Inflammatory macrophage treated with lipopolysaccharide for 1 hour (primary cell): ENCODE measurements at places on chromosomes 3 and 15.

DNA sequence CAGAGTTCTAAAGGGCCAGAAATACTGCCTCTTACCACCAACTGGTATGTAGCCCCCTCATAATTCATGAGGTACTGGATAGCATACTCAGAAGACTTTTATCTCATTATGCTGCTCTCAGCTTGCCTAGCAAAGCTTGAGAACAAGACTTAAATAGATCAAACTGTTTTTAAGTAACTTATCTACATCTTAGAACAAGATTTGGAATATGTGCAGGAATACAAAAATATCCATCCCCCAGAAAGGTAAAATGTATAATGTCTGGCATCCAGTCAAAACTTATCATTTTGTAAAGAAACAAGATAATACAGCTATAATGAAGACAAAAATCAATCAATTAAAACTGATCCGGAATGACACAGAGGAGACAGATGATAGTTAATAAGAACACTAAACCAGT lies 400.4 kb upstream of the TGFBR2 start:
- DNase-seq, result no peak

DNA sequence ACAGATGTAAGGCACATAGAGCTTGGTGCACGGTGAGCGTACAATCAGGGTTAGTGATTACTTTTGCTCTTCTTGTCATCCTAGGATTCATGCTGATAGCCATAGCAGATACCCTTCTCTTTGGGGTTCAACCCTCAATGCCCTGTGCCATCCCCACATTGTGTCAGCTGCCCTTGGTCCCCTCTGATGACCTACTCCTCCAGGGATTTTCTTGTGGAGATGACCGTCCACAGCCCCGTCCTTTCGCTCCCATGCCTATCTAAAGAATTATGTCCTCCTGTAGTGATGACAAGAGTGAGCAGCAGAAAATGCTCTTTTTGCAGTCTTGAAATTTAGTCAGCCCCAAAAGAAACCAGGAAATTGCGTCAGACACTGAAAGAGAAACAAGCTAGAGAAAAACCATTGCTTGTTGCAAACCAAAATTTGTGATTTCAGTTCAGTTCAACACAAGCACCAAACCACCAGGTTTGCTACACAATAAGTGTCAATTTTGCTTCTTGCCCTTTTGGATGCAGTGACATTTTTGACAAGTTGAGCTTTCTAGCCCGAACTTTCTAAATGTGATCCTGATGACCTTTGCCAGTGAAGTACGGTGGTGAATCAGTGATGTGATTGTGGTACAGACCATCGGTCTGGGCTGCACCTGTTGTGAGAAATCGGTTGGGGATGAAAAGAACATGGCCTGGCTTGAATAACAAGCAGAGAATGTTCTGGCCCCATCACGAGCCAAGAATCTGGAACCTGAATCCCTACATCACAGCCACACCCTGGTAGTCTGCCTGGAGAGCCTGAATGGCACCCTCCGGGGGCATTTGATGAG lies 41.3 kb downstream of the CMTM7 start:
- DNase-seq, result peak; percentile 67

DNA sequence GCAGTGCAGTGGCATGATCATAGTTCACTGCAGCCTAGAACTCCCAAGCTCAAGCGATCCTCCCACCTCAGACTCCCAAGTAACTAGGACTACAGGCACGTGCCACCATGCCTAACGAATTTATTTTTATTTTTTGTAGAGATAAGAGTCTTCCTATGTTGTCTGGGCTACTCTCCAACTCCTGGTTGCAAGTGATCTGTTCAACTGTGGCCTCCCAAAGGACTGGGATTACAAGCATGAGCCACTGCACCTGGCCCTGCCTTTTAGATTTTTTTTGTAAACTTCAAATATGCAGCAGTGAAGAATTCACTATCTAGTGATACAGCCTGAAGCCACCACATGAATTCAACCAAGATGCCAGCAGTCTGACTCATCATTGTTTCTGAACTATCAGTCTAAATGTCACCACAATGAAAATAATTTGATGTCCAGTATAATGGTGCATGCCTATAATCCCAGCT lies 32.7 kb downstream of the UBXN7 start:
- DNase-seq, result no peak

DNA sequence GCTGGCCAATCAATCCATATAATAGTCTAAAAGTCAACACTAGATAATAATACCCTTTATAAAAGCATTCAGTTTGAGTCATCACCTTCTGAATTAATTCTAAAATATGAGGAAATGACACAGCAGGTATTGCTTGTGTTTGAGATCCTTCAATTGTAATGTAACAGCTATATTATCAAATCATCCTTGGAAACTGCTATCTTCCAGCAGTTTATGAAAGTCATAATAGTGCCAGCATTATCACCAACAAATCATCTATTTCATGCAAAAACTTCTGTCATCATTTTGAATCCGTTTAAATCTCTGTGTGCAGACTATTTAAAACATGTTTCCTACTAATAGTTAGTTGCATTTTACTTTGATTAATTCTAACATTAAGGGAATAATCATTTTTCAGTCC lies 468.7 kb downstream of the CADM2 start:
- DNase-seq, result no peak

- DNase-seq, result no peak
Observed at GRCh38 chr3:123256256-123256655, 54.5 kb downstream of the SEC22A start.

DNA sequence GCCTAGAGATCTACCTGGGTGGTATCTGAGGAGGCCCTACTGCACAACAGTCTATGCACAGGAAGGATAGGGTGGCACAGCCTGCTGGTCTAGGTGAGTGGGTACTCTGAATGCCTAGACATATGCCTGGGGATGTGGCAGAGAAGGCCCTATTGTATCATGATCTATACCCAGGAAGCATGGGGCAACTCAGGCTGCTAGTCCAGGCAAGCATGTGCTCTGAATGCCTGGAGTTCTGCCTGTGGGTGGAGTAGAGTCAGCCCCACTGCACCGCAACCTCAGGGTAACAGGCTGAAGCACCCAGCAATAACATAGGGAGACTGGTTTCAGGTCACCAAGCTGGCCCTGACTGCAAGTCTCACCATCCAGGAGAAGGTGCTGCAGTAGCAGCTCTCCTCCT lies 224.7 kb downstream of the MFSD1 start:
- no peak for DNase-seq

DNA sequence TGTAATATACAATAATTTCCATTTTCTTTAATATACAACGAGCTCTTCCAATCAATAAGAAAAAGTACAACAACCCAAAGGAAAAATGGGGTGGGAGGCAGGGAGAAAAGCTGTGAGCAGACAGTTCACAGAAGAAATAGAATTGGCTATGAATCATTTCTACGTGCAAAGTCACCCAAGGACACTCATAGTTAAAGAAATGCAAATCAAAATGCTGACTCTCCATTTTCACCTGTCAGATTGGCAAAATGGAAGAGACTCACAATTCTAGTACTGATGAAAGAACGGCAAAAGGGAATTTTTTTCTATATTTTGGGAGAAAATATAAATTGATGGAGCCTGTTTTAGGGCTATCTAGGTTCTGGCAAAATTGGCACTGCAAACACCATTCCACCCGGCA lies 116.3 kb upstream of the MEF2A start:
- DNase-seq, result no peak

- DNase-seq, result no peak
Observed at GRCh38 chr3:13544293-13544831, 4.6 kb upstream of the FBLN2 start.

GRCh38 chr15:91853511-91853947 lies at the start of gene SLCO3A1:
SLCO3A1 (plus strand) TSS chr15:91853708.
- peak; percentile 44 for DNase-seq

- DNase-seq, result no peak
Observed at GRCh38 chr3:32045091-32045915, 61.1 kb upstream of the GPD1L start.

- no peak for DNase-seq
Observed at GRCh38 chr3:136270179-136270578, 20.0 kb downstream of the PCCB start.

DNA sequence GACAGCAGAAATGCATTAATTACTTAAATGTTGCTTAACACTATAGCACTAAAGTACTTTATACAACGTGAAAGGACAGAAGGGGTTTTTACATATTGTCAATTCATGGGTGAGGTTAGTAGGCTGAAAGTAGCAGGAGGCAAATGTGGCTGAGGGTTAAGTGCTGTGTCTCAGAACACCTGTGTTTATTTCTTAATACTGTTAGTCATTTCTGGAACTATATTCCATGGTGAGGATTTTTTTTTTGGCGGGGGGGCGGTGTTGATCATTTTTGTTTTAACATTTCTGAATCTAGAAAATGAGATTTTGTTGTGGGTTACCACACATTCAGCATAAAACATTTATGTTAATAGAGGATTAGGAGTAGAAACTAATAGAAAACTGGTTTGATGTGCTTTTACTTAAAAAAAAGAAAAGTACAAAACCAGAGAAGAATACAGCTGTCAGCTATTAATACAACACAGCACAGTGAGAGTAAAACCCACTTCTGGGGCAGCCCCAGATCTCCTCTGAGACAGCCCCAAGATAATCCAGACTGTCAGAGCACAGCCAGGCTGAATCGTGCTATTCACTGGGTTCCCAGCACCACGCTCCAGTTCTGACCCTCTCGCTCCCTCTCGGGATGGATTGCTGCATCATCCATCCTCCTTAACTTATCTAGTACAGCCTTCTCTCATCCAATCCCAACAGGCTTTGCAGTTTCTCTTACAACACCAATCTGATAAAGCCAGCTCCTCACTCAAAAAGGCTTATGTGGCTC lies 307.7 kb downstream of the TUSC7 start:
- no peak for DNase-seq

- no peak for DNase-seq
Observed at GRCh38 chr3:45914362-45915058, 28.2 kb downstream of the CCR9 start.

- DNase-seq, result no peak
Observed at GRCh38 chr3:13543253-13543652, 5.7 kb upstream of the FBLN2 start.

DNA sequence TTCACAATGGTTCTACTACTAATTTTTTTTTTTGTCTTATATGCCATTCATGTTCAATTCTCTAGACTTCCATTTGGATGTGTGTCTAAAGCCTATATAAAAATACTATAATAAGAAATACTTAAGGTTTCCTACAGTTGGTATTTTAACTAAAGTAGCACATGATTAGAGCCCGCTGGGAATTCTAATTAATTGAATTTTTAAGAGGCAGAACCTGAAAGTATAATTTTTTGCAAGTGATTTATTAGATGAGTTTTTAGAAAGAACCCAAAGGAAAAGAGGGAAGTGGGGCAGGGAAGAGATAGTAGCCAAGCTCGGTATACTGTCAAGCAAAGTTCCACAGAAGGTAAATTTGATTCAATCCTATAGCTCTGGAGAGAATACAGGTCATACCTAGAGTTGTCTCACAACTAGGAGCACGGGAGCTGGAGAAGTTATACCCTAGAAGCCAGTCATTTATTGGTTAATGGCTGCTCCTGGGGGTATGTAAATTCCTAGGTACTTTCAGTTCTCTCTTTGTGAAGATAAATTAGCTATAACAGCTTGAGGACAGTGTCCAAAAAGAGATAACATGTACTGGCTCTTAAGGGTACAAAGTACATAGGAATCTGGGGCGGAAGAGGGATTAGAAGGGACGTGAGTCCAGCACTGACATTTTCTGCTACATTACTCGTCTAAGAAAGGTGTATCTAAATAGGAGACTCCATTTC lies 225.6 kb downstream of the CNTN6 start:
- DNase-seq, result no peak

DNA sequence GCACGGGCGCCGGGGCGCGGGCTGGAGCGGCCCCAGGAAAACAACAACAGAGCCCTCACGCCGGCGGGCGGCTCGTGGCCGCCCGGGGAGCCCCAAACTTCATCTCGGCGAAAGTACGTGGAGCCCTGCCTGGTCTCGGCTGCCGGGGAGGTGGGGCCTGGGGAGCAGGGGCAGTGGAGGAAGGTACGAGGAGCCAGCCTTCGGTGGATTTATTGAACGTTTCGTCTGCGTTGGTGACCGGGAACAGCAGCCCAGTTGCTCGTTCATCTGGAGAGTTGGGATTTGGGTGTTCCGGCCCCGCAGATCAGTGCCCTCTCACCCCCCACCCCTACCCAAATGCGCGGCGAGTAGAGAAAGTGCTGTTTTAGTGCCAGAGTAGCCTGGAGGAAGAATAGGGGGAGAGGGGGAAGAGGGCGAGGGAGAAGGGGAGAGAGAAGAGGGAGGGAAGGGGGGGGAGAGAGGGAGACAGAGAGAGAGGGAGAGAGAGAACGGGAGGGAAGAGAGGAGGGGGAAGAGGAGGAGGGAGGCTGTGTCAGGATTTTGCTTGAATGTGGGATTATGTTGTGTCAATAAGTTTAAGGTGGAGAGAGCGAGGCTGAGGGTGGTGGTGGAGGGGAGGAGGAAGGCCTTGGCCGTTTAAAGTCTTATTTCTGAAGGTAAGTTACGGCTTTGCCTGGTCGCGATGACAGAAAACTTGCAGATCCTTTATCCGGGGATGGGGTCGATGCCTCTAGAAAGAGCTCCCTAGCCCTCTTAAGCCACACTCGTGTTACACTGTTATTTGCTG lies 970 bp downstream of the BBX start:
- peak; percentile 11 for DNase-seq

DNA sequence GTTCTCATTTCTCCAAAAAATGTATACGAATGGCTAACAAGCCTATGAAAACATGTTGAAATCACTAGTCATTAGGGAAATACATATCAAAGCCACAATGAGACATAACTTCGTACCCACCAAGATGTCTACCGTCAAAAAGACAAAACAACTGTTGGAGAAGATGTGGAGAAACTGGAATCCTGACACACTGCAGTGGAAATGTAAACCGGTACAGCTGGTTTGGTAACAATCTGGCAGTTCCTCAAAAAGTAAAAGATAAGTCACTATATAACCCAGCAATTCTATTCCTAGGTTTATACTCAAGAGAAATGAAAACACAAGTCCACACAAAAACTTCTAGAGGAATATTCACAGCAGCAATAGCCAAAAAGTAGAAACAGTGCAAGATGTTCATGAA lies 7.0 kb downstream of the SCAPER start:
- DNase-seq, result no peak

DNA sequence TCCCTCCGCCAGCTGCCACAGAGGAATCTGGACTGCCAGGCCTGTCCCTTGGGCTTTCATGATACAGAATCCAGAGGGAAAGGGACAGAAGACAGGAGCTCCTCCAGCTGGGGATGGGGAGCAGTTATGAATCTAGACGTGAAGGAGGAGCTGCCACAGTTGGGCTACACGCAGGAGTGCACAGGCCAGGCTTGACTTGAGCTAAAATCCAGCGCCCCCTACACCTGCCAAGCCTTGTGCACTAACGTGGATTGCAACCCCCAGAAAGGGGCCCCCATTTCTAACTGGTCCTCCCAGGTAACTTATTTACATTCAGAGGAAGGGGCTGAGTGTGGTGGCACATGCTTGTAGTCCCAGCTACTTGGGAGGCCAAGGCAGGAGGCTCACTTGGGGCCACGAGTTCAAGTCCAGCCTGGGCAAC lies 14.3 kb downstream of the KLHL6 start:
- DNase-seq, result no peak
